Transverse colon (tissue), 4 donors: ENCODE measurements at places on chromosomes 2 and 18.

- DNase-seq = no peak
Measured at GRCh38 chr18:77006305-77007175, 126.0 kb downstream of the MBP start.

DNA sequence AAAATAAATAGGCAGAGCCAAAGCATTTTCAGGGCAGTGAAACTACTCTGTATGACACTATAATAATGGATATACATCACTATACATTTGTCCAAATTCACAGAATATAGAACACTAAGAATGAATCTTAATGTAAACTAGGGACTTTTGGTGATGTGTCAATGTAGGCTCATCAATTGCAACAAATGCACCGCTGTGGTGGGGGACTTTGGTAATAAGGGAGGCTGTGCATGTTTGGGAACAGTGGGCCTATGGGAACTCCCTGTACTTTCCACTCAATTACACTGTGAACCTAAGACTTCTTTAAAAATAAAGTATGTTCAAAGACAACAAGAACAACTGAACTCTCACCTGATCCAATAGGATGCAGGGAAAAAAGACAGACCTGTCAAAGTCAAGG is 220.7 kb downstream of the CMPK2 start:
- no peak for DNase-seq

DNA sequence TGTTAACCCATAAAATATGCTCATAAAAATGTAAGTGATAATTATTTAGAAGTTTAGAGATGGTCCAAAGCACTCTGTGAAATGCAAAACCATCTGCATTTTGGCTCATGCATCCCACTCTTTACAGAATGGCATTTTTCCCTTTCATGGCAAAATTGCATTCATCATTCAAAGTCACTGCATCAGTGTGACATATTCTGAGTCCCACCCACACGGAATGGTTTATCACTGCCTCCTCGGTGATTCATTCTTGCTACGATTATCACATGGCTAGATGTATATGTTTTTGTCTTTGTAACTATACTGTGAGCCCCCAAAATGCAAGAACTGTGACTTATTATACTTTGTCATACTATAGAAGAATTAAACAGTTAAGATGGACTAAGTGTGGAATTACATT is 293.0 kb downstream of the LRATD1 start:
- DNase-seq = no peak

- DNase-seq = no peak
Measured at GRCh38 chr2:149167941-149168340, 129.4 kb downstream of the LYPD6B start.

DNA sequence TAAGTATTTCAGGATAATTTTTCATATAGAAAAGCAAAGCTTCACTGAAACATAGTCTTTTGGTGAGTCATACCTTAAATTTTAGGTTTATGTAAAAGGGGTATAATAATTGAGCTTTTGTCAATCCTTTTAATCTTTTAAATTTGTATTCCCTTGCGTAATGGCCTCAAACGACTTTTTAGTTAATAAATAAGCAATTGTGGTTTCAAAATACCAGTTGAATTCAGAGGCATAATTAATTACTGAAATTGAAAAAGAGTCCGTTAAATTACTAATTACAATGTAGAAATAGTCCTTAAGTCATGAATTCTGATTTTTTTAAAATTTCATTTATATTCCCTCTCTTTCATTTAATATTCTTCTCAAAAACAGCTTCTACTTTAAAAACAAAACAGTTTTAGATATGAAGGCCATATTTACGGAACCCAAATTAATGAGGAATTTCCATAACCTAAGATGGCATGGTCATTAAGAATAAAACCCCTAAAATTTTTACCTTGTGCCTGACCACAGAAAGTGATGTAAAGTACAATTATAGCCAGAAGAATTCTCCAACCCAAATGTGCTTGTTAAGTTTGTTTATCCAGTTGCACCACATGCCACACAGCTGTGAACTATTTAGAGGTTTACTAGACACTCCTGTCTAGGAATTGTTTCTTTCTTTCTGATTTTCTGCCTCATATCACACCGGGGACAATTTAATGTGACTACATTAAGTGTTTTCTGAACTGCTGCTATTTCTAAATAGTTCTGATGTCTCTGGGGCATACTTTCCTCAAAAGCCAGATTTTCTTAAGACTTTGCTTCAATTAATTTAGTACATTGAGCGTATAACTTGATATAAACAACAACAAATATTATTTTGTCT is 60.7 kb upstream of the ITGA4 start:
- DNase-seq = no peak

DNA sequence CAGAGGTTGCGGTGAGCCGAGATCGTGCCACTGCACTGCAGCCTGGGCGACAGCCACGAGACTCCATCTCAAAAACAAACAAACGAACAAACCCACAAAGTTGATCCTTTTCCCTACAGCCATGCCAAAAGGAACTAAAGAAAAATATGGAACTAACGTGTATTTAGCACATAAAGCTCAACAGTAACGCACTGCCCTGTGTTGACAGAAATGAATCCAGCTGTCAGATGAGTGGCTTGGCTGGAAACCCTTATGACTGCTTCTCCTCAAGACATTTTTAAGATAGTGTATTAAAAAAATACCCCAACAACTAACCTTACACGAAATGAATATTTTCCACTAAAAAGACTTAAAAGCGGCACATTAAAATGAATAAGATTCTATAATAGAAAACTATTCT is 62.9 kb upstream of the TUBA3E start:
- DNase-seq = no peak

DNA sequence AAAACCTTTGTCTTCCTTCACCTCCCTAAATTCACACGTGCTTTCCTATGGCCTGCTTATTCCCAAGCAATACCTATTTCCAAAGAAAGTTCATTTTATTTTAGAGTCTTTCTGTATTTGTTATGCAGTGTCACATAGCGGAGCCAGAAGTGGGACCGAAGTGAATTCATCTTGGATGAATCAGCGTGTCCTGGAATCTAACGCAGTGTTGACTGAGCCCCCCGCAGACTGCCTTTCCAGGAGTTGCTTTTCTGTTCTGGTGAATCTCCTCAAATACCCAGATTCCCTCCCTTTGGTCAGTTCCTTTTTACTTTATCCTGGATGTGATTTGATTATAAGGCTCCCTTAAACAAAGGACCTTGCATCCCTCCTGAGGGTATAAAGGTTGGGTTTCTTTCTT is 10.8 kb downstream of the ALPP start:
- DNase-seq = no peak

DNA sequence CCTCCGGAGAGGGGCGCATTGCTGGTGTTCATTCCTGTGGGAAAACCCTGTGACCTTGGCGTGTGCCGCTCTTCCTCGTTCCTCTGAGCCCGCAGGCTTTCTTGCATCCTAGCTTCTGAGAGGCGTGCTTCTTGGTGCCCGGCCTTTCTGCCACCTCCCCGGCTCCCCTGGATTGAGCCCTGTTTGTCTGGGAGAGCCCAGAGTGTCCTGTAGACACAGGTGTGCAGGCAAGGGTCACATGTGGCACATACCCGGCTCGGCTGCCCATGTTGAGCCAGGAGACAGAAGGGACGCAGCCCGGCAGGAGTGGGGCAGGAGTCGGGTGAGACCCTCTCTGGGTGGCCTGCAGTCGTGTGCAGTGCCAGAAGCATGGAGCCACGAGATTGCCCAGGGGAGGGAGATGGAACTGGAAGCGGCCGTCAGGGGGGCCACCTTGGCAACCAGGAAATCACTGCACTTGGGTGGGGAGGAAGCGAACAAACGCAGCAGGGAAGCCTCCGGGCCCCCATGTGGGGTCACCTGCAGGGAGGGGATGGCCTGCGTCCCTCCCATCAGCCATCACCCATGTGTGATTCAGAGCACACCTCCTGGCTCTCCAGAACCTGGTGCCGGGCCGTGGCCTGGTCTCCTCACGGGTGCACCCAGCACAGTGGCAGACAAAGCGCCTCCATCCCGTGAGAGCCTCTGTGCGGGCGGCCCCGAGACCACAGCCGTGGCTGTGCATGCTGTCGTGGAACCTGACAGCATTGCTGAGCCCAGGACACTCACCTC is 92.9 kb downstream of the SH3BP4 start:
- DNase-seq = no peak

DNA sequence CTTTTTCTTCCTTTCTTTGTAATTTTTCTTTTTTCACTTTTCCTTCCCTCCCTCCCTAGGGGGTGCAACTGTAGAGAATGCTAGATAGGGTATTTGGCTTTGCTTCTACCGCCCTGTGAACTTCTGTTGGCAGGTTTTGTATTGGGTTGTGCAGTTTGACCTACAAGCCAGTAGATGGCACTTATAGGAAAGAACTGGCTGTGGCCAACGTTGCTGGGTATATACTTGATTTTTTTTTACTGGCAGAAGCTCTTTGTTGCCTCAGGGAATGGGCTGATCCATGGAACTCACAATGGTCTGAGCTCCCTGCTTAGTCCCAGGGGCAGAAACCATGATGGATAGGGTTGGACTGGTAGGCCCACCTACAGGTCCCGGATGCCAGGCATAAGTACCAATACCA is 1019.5 kb upstream of the LRRTM1 start:
- no peak for DNase-seq

DNA sequence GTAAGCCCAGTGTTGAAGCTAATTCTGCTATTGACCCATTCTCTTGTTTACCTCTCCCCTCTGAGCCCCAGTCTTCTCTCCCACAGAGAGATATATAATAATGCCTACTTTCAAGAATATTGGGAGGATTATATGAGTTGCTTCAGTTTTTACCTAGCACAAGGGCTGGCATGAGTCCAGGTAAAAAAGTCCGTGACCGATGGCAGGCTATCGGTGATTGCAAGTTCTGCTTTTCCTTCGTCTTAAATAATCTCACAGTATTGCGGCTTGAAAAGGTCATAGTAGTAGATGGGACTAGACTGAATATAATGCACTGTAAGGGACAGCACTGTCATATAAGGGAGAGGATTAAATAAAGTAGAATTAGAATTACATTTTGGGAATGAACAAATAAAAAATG is 77.6 kb downstream of the KIF5C start:
- DNase-seq = no peak

DNA sequence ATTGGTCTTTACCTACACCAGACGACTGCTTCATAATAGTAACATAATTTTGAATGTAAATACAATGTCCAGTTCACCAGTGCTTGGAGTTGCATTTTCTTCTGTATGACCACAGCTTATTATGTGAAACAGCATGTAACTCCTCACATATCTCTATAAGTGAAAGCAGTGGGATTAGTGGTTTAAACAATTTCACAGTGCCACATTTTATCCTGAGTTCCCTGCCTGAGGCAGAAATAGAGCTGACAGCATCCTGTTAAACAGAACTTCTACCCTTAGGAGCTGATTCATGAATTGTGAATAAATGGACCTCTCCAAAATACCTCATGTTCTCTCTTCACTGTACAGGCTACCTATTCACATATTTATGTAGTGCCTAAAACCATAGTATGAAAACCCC is 542.3 kb upstream of the VWC2L start:
- DNase-seq = no peak

GRCh38 chr18:79062806-79063205 is 6.4 kb upstream of the ATP9B start:
- no peak for DNase-seq

GRCh38 chr2:193350509-193350908 is 1155.8 kb upstream of the TMEFF2 start:
- DNase-seq = no peak

GRCh38 chr2:234960175-234961088 is 8.6 kb downstream of the SH3BP4 start:
- DNase-seq = no peak

DNA sequence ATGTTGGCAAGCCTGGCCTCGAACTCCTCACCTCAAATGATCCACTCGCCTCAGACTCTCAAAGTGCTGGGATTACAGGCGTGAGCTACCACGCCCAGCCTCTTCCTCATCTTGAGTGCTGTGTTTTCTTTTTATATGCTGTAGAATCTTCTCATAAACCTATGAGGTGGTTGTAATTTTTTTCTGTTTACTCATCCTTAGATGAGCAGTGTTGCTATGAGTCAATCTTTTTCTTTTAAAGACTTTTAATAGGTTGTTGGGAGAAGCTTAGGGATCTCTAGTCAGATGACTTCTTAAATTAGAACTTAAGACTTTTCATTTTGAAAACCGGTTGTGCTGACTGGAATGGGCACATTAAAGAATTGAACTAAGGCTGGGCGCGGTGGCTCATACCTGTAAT is 8.7 kb upstream of the AAK1 start:
- DNase-seq = no peak

DNA sequence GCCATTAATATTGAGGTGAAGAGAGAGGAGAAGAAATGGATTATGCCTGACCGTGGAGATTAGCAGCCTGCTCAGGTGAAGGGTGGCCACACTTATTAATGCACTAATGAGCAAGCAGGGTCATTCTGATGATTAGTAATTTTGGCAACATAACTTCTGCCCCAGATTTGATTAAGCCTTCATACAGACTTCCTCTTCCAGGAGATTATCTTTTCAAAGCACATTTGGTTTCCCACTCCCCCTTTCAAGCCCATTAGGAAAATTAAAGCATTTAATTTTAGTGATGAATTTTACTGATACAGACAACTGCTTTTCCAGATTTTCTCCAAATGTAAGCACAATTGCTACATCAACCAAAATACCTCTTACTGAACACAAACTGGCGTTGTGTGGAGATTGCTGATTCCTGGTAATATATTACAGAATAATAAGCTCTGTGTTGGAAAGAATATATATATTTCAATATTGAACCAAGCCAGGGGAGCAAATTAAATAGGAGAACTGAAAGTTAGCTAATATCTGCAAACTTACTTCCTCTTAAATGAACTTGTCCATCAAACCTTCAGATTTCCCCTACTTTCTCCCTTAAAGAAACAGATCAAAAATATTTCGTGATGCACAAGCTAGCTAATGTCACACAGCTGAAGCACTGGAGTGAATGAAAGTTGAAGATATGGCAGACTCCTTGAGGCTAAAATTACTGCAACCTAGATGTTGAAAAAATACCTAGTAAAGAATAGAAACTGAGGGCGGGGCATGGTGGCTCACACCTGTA is 140.8 kb downstream of the FAM210A start:
- DNase-seq = no peak

- no peak for DNase-seq
Measured at GRCh38 chr18:47680488-47680887, 250.0 kb downstream of the SMAD2 start.

- DNase-seq = no peak
Measured at GRCh38 chr2:85893428-85894258, 4.9 kb upstream of the ST3GAL5 start.

- no peak for DNase-seq
Measured at GRCh38 chr2:69453475-69454129, 16.4 kb upstream of the NFU1 start.

GRCh38 chr2:130912471-130912870 is 75.8 kb downstream of the ARHGEF4 start:
- DNase-seq = no peak
